ENCODE measurements at places on chromosomes 12 and 14. TPM values are rescaled to one million over a fixed set of nuclear protein-coding genes. Genes with fewer than 3 reads are reported as not detected.

KLRD1 gene
- 1.0 TPM for total RNA-seq

TOMM20L gene
- not detected for total RNA-seq

DNA sequence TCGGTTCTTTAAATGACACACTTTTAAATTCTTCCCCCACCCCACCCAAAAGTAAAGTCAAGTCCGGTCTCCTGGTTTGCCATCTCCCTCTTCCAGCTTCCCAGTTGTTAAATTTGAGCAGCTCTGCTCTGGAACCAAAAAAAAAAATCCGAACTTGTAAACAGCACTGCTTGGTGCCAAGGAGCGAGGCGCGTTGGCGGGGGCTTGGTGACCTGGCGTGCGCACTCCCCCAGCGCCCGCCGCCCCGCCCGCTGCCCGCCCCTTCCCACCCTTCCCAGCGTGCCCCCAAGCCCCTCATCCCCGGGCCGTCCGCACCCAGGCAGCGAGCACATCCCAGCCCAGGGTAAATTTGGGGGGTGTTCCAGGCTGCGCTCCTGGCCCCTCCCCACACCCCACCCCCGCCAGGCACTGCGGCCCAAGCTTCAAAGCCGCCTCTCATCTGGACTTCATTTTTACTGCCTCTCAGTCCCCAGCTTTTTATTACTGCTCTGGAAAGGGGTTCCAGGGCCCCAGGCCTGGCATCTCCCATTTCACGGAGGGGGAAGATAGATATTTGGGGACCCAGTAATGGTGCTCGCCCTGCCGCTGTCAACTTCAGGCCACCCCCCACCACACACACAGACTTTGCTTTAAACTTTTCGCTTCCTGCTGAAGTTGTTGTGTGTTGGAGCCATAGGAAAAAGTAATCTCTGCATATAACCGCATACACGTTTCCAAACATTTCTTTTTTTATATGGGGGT is 11.7 kb upstream of the ITGB7 start:
- no peak for DNase-seq

GRCh38 chr12:15931590-15932053 is 20.5 kb downstream of the DERA start:
- no peak for DNase-seq

DNA sequence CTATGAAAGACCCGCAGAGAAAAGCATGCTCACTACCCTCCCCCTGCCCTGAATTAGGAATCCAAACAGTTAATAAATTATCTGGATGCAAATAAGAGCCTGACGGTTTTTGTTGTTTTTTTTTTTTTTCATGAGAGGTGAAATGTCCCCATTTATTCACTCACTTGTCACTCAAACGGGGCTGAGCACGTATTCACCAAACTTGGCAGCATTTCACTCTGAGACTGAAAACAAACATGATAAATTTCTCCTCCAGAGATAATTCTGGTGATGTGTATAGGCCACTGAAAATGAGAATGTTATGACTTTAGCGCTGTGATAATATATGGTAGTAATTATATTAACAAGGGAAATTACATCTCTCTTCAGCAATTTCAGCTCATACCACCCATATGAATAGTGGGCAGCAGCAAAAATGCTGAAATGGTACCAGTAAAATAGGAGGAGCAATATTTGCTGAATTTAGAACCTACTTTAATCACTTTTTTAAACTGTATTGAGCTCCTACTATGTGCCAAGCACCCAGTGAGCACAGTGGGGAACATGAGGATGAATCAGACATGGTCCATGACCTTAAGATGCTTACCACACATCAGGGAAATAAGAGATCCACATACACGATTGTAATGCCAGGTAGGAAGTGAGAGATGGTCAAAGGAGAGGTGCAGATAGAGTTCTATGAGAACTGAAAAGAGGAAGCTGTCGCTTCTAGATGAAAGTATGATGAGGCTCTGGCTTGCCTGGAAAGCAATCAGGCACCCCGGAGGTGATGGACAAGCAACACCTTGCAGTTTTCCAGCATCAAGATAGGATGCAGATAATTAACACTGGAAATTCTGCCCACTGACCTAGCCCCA is 286.5 kb upstream of the TMPO start:
- no peak for DNase-seq

DNA sequence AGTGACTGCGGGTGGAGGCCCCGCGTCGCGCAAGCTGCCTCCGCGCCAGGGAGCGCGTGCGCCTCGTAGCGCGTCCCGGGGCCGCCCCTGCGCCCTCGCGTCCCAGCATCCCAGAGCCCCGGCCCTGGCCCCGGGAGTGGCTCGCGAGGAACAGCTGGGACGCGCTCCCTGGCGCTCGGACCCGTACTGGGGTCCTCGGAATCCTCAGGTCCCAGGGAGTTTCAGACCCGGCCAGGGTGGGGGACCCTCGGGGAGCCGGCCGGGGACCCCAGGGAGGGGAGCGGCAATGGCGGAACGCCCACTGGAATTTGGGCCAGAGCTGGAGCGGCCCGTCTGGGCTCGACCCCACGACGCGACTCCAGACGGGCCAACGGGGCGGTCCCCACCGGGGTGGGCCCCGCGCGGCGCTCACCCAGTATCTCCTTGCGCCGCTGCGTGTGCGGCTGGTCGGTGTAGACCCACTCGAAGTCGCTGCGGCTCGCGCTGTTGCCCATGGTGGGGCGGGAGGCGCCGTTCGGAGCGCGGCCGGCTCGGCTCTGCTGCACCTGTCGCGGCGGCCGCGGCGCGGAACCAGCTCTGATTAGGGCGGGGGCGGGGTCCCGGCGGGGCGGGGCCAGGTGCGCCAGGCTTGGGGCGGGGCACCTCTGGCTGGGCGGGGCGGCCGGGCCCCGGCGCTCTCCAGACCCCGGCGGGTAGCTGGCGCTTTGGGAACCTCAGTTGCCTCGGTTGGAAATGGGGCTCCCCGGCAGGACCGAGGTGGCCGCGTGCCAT is at the start of gene DEGS2:
TSS of gene DEGS2 (minus strand) at position 552 of the 771 bp plus-strand sequence. CDS start at position 494, 58 bp downstream.
- DNase-seq, result no peak

DNA sequence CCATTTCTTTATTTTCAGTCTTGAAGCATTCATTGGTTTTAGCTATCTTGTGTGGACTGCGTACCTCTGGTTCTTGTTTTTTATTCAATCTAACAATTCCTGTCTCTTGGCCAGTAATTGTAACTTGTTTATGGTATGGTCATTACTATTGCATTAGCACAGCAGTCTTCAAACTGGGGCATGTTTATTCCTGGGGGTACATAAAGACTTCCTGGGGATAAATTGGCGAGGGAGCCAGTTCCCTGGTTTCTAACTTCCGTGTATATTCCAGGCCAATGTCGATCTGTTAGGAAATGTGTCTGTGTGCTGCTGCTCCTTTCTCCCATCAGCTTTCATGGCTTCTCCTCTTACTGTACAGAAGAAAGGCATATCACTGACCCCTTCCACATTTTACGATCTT is 13.7 kb upstream of the EVL start:
- DNase-seq, result no peak

GRCh38 chr12:63805704-63806672 is 26.3 kb downstream of the RXYLT1 start:
- no peak for DNase-seq

SMIM41 gene
- total RNA-seq, result 3.4 TPM

- no peak for DNase-seq
These were observed 1.4 kb upstream of the APOBEC1 start for GRCh38 chr12:7667125-7667524.

- no peak for DNase-seq
These were observed 47.9 kb downstream of the NTF3 start for GRCh38 chr12:5479761-5480160.

DNA sequence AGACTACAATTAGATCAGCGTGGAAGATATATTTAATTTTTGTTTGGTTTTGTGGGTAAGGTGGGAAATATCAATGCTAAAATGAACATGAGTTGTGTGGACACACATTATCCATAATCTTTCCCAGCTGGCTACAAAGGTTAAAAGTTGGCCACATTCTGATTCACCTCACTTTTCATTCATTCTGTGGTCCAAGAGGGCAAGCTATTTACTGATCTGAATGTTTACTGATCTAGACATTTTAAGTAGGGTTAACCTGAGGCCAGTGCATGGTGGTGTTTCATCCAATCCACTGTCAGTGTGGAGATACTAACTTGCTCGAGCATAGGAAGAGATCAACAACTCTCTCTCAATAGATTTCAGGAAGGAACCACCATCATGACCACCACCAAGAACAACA is 71.6 kb downstream of the DCAF5 start:
- no peak for DNase-seq

GRCh38 chr12:79522257-79522988 is 168.3 kb downstream of the PAWR start:
- DNase-seq, result no peak

GRCh38 chr12:15541996-15542631 is 219.8 kb downstream of the PTPRO start:
- no peak for DNase-seq

GRCh38 chr14:70380824-70381223 is 21.3 kb upstream of the COX16 start:
- no peak for DNase-seq

DNA sequence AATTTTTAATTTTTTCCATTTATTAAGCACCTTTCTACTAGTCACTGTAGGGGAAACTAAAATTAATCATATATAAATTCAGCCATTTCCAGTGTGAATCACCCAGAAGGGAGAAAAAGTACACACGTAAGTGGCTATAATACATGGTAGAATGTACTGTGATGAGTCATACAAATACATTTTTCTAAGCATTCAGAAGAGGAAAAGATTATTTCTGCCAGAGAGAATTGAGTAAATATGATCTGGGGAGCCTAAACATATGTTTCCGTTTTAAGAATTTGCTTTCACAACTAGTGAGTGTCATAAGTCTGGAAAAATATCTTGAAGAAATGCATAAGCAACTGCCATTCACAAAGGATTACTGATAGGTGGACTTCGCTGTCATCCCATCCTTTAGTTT is 102.8 kb downstream of the TGFB3 start:
- no peak for DNase-seq

DNA sequence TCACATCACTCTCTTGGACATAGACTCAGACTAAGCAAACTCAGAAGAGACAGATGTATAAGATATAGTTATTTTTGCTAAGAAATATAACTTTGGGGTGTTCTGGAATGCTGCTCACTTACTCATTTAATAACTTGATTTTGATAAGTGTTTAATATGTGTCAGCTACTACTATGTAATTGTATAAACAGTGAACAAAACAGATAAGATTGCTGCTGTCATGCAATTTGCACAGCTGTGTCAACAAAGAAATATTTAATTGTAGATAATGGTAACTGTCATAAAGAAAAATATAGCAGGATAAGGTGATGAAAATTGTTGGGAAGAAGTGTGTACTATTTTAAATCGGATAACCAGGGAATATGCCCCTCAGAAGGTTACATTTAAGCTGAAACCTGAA is 84.1 kb upstream of the ZDHHC17 start:
- DNase-seq, result no peak

- no peak for DNase-seq
These were observed 16.5 kb downstream of the PRKCH start for GRCh38 chr14:61337893-61338292.

- DNase-seq, result no peak
These were observed 1392.4 kb upstream of the TMEM132C start for GRCh38 chr12:126874427-126875026.

GRCh38 chr12:31210541-31210940 is 115.4 kb downstream of the SINHCAF start:
- no peak for DNase-seq

GRCh38 chr14:90062127-90062794 is 467 bp downstream of the KCNK13 start:
- no peak for DNase-seq

RHOF gene
- 11.7 TPM for total RNA-seq

COCH gene
- 4.2 TPM for total RNA-seq

DNA sequence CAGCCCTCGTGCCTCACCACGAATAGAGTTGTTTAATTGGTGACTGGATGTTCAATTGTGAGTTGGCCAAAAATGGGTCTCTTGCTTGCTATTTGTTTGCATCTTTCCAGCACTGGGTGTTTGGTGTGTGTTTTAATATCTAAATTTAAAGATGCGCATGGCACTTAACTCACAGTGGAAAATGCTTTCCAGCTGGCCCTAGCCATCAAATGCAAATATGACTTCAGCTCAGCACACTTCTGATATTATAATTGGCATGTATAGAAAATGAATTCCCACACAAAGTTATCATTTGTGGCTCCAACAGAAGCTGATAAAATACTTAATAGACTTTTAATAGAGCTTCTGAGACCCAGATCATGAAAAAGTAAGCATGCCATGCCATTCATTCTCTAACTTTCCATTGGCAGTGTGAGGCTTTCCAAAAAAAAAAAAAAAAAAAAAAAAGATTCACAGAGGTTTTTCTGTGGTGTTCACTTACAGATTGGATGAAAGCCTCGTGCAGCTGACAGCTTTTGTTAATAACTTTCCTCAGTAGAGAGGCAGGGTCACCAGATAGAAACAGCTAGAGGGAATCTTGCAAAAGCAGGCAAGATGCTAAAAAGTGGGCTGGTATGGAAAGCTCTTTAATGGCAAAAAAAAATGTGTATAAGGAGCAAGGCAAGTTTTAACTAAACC is 425.2 kb downstream of the GALC start:
- DNase-seq, result no peak

HOXC12 gene
- total RNA-seq, result not detected

RNASE4 gene
- 39.5 TPM for total RNA-seq

DNA sequence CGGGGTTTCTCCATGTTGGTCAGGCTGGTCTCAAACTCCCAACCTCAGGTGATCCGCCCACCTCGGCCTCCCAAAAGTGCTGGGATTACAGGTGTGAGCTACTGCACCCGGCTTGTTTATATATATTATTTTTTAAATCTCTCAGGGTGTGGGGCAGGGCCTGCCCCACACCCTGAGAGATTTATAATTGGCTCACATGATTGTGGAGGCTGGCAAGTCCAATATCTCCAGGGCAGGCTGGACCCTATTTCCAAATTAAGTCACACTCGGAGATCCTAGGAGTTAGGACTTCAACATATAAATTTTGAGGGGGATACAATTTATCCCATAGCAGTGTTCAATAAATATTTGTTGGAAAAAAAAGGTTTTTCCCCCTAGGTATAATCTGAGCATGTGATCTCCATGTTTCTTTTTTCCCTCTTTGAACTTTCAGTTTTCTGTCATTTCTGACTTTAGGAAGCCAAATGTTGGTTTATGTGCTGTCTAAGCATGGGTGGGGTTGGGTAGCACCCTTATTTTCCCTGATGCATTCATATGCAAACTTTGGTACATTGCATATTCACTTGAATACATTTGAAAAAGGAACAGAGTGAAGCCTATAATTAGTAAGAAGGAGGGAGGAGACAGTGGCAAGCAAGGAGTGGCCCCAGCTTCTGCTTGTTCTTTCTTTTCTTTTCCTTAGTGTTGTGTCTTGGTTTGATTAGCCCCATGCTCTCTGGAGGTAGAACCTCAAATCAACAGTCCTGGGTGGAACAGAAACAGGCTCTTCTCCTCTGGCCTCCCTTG is 8.7 kb upstream of the A2ML1 start:
- no peak for DNase-seq

- DNase-seq, result no peak
These were observed 48.2 kb upstream of the MANSC4 start for GRCh38 chr12:27828196-27828595.

DNA sequence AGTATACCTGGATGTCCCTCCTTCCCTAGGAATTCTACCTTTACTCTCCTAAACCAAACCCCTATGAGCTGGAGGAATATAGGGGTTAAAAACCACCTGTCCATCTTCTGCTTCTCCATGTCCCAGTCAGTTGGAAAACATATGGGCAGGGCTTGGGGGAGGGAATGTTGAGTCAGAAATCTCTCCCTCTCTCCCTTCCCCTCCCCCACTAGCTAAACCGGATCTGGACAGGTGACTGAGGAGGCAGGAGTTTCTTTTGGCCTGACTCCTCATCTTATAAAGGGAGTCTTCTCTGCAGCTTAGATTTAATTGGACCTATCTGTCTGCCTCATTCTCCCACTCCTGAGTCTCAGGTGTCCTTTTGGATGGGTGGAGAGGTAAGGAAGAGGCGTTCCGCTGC is 6.1 kb downstream of the ERBB3 start:
- DNase-seq, result no peak

Measured in urinary bladder (tissue), 4 donors.